Caudate nucleus (tissue), 63 donors: ENCODE measurements at places on chromosomes 6 and 20.

DNA sequence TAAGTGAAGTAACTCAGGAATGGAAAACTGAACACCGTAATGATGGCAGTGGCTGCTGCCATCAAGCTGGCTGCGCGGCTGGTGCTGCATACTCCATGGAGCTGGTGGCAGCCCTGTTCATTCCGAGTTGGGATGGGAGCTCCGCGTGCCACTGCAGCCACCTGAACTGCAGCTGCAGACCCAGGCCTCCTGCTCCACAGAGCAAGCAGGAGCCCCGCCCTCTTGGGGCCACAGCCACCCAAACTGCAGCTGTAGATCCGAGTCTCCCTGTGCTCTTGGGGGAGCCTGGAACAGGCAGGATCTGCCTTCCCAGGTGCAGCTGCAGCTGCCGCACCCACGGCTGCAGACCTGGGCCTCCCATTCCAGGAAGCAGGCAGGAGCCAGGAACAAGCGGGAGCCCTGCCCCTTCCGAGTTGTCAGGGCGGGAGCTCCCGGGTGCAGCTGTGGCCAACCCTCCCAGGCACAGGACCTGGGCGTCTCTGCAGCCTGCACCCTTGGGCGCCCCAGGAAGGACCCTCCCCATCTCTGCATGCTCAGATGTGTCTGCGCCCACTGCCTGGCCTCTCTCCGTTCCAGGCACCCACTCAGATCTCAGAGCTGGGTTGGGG, 120.2 kb downstream of the GMPR start:
- no peak for DNase-seq

DNA sequence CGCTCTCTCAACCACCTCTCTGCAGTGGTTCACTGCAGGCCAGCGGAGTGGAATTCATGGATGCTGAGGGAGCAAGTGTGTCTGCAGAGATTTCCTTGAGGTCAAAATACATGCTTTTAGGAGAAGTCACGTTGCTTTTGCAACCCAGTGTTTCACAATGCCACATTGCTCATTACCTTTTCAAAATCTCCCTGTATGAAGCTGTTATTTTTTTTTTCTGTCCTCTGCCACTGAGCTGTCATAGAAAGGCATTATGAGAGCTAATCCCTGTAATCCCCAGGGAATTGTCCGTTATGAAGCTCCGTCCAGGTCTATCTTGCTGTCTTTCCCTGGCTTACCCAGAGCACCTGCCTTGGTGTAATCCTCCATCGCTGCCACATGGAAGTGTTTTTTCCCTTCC, 60.5 kb upstream of the SLC22A23 start:
- DNase-seq, result no peak

DNA sequence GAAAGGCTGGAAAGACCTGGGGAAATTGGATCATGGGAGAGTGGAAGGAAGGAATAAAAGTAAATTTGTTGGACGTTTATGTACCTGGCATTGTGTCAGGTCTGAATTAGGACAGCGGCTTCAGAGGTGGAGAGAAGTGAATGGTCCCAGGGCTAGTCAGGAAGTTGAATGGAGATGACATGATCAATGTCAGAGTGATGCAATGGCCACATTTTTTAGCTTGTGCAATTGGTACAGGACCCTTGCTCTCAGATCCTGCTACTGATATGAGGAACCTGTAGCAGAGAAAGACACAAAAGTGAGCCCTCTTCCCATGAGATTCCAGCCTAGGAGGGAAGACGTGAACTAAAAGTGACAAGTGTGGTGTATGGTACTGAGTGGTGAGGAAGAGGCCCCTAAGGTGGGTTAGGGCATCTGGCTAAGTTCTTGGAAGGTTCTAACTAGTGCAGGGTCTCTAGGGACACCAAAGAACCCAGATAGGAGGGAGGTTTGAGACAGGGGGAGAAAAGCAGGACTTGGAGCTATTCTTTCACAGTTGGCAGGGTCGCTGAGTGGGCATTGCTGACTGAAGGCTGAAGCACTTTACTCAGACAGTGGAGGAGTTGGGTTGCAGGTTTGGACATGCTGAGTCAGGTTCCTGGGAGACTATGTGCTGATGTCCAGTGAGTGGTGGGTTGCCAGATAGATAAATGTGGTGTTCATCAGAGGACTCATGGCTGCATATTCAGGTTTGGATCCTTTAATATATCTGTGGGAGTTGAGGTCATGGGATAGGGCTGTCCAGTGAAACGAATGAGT, 266.1 kb upstream of the RNF24 start:
- DNase-seq, result no peak

- no peak for DNase-seq
Measured at GRCh38 chr6:1988843-1989242, 256.6 kb downstream of the GMDS start.

GRCh38 chr20:4683261-4683660, 38.4 kb upstream of the PRND start:
- no peak for DNase-seq

GRCh38 chr6:168100803-168101589, 22.0 kb upstream of the FRMD1 start:
- DNase-seq, result no peak

GRCh38 chr6:161274898-161275297, 1.0 kb upstream of the AGPAT4 start:
- DNase-seq, result no peak
